ENCODE measurements at places on chromosomes 12 and 14.
A peak's percentile ranks its signal among the peaks of the same experiment; 100 is the strongest.

DNA sequence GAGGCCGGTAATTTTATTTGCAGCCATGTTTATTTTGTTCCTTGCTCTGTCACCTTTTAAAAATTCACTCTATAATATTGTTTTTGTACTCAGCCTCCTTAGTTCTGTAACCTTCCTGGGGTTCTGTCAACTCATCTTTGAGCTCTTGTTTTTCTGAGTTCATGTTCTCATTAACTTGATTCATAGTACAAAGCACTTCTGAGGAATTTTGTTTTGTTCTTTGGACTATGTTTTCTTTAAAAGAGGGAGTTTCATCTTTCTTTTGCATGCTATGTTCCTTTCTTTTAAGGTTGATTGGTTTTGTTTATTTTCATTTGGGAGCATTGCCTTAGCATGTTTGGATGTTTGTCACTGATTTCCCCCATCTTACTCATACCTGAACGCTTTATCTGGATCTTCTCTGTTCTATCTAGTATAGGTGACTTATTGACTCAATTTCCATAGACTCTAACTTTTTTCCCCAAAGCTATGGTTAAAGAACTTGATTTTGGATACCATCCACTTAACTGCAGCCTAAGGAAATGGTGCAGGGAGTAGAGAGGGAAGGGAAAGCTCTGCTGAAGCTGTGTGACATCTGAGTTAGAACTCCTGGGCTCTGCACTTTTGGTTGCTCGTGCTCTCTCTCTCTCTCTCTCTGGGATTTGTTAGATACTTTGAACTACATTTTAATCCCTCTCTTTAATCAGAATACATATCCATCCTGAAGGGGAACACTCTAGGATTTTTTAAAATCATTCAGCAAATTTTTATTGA is 268.5 kb downstream of the PAWR start:
- no peak for DNase-seq

GRCh38 chr12:27319409-27319808 is 13.2 kb upstream of the BMAL2 start:
- DNase-seq = no peak

DNA sequence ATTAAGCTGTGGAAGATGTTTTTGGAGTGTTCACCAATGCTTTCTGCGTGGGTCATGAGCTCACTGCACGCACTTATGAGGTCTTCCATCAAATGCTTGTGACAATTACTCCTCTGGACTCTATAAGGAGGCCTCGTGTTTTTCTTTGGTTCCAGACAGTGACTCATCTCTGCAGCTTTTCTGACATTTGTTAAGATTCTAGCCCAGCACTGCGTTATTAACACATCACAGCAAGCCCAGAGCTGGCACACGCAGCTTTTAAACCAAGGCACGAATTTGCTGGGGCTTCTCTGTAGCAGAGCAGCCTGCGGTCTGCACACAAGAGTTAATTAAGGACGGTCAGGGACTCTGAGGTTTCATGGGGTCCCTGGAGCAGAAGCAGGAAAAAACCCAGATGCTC is 16.9 kb downstream of the MEG3 start:
- no peak for DNase-seq

- no peak for DNase-seq
Observed at GRCh38 chr12:86551146-86551571, 295.0 kb upstream of the MGAT4C start.

GRCh38 chr14:21868442-21869046 is 194.9 kb upstream of the OR4E1 start:
- peak; percentile 21 for DNase-seq

- no peak for DNase-seq
Observed at GRCh38 chr14:36755756-36756155, 94.1 kb downstream of the PAX9 start.

DNA sequence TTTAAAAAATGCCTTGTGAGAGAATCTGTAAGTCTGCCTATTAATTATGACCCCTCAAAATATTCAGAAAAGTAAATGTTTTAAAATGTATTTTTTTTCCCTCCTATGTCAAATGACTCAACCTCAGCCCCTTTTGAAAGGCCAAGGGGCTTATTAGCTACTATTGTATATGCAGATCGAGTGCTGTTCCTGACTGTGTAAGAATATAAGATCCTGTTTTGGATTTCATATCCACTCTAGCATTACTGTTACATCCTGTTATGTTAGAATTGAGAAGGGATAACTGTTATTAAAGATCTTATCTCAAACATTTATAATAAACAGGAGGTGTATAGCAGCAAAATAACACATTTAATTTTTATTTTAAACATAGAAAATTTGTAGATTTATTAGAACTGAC is 46.6 kb upstream of the TPH2 start:
- DNase-seq = no peak

DNA sequence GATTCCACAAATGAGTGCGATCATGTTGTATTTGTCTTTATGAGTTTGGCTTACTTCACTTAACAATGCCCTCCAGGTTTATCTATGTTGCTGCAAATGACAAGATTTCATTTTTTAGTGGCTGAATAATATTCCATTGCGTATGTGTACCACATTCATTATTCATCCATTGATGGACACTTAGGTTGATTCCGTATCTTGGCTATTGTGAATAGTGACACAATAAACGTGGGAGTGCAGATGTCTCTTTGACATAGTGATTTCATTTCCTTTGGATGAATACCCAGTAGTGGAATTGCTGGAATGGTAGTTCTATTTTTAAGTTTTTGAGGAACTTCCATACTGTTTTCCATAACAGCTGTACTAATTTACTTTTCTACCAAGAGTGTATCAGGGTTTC is 23.5 kb downstream of the AKAP6 start:
- no peak for DNase-seq

GRCh38 chr14:90599748-90600507 is 203.1 kb downstream of the CALM1 start:
- peak; percentile 78 for DNase-seq

- no peak for DNase-seq
Observed at GRCh38 chr14:50222055-50222613, 9.2 kb downstream of the SOS2 start.

GRCh38 chr12:118354903-118355302 is 17.8 kb downstream of the TAOK3 start:
- DNase-seq = no peak

GRCh38 chr14:22998329-22999012 is 11.5 kb downstream of the C14orf93 start:
- DNase-seq = no peak

DNA sequence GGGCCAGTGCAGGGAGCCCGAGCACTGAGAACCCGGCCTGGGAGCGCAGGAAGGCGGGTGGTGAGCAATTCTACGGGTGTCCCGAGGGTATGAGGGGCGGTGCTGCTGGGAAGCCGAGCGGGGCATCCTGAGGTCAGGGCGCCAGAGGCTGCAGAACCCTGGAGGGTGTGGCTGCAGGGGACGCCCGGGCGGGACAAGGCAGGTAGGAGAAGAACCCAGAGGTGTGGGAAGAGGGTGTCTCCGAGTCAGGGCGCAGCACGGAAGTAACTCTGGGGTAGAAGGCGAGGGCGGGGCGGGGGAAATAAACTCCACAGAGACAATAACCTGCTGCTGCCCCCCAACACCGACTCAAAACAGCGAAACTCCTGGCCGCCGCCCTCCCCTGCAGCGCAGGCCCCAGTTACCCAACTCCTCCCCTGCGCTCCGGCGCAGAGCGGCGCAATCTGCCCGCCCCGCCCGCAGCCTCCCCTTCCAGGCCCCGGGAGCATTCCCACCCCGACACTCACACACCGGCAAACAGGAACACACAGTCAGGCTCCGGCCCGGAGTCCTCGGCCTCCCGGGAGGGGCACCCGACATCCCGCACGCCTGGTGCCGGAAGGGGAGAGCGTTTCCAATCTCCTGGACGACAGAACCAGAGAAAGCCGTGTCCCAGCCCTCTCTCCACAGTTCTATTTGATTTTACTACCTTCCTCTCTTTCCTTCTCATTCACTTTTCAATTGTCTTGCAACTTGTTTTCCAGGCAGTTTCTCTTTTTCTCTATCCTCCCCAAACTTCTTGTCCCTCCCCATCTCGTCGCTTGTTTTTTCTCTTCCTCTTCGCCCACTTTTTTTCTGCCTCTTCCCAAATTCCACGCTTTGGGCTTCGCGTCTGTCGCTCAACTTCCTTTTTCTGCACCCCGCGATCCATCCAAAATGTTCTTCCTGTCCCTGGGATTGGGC is 2.4 kb downstream of the HRK start:
- DNase-seq = no peak

GRCh38 chr12:110657747-110658146 is 31.2 kb downstream of the HVCN1 start:
- no peak for DNase-seq

- no peak for DNase-seq
Observed at GRCh38 chr12:119946213-119946612, 42.8 kb upstream of the BICDL1 start.

- DNase-seq = peak; percentile 37
Observed at GRCh38 chr12:121784460-121784859, 9.0 kb downstream of the RHOF start.

GRCh38 chr14:35883677-35884293 is 57.6 kb downstream of the BRMS1L start:
- DNase-seq = peak; percentile 50

DNA sequence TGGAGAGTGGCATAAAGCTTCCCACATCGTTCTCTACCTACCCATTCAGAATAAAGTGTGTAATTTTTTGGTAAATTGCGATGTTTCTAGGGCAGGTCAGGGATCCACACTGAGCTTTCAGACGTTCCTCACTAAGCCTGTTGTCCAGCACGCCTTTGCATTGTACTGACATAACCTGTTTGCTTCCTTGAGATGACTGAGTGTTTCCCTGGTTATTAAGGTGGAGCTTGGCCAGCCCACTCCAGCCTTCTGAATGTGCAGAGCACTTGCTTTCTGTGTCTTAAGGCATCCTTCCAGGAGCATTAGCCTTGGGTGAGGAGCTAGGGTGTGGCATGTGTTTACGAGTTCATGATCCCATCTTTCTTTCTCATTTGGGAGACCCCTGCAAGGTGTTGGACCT is 96.4 kb downstream of the TMEM260 start:
- no peak for DNase-seq

GRCh38 chr12:52193991-52194390 is 2.2 kb upstream of the KRT80 start:
- DNase-seq = no peak

GRCh38 chr14:89730687-89731086 is 223.8 kb downstream of the EFCAB11 start:
- DNase-seq = no peak

DNA sequence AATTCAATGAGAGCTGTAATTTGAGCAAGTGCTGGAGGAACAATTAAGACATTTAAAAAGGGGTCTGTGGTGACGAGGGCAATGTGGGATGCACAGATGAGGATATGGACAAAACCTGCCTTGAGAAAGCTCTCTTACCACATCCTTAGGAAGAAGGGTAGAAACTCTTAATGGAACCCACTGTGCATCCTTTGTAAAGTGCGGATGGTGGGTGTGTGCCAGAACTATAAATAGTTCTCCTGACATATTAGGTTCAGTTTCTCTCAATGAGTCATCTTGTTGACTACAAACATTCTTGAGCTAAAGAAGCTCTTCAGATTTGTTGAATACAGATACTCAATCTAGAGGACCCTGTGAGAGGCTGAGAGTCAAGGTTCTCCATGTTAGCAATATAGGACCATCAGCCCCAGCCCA is 106.1 kb upstream of the ANO4 start:
- DNase-seq = no peak

DNA sequence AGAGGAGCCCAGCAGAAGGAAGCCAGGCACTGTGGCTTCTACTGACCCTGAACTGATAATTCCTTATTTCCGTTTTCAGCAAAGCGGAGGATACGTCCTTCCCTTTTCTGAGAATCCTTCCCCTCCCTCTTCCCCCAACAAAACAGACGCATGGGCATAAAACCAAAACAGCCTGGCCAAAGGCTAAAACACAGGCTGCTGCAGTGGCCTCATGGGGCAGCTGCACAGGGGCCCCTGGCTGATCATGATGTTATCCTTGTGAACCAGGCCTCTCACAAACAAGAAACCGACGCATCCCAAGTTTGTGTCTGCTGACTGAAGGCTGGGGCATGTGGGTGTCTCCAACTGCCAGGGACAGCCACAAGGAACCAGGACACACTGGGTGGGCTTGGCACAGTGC is 23.4 kb upstream of the STON2 start:
- DNase-seq = no peak

GRCh38 chr14:81386290-81386745 is 13.8 kb downstream of the STON2 start:
- no peak for DNase-seq

DNA sequence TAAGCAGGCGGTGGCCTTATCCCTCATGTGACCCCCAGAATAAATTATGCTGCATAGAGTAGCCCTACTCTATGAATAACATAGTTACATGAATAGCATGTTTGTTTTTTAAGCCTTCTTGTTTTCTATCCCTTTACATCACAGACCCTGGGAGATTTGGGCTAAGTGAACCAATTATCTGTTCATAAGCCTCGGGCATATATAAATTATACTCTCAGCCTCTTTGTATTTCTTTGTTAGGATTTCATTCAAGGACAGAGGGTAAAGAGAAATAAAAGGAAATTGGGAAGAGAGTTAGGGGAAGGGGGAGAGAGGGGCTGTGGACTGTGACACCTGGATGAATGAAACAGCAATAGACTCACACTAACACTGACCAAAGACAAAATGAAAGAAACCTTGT is 35.3 kb upstream of the RTRAF start:
- no peak for DNase-seq

- DNase-seq = no peak
Observed at GRCh38 chr12:59843260-59843843, 247.5 kb downstream of the SLC16A7 start.

DNA sequence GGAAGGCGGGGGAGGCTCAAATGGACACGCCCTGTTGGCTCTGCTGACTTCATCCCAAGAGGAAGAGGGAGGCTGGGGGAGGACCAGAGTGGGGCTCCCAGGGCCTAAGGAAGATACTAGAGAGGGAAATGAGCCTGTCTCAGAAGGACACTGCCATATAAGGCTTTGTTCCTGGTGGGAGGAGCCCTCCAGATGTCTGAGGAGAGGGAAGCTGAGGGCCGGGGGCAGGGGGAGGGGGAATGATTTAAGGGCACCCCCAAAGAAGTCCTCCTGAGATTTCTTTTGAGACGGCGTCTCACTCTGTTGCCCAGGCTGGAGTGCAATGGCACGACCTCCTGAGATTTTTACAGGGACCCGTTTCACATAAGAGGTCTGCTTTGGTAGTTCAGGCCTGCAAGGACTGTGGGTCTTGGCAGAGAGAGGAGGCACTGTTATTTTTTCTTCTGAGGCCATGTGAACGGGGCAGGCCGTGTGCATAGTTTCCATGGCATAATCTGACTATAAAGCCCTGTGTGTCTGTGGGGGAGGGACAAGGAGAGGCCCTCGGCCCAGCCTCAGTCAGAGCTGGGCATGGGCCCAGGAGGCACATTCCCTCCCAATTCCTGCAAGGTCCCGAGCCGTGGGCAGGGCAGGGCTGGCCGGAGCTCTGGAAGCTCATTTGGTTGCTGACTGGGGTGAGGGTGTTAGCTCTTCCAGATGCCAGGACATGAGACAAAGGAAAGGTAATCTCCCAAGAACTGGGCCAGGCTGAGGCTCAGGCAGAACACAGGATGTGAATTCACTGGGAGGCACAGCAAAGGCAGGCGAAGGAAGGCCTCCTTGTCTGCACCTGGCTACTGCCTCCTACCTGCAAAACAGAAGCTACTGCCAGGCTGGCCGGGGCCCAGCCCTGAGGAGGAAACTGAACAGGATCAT is 22.2 kb upstream of the PLEKHG3 start:
- peak; percentile 92 for DNase-seq

- no peak for DNase-seq
Observed at GRCh38 chr14:25110106-25110505, 60.2 kb upstream of the STXBP6 start.

- DNase-seq = no peak
Observed at GRCh38 chr14:93643127-93643526, 145.2 kb downstream of the PRIMA1 start.

GRCh38 chr12:66742508-66743367 is 63.9 kb upstream of the GRIP1 start:
- no peak for DNase-seq
